ENCODE measurements at places on chromosomes 3 and 15.

DNA sequence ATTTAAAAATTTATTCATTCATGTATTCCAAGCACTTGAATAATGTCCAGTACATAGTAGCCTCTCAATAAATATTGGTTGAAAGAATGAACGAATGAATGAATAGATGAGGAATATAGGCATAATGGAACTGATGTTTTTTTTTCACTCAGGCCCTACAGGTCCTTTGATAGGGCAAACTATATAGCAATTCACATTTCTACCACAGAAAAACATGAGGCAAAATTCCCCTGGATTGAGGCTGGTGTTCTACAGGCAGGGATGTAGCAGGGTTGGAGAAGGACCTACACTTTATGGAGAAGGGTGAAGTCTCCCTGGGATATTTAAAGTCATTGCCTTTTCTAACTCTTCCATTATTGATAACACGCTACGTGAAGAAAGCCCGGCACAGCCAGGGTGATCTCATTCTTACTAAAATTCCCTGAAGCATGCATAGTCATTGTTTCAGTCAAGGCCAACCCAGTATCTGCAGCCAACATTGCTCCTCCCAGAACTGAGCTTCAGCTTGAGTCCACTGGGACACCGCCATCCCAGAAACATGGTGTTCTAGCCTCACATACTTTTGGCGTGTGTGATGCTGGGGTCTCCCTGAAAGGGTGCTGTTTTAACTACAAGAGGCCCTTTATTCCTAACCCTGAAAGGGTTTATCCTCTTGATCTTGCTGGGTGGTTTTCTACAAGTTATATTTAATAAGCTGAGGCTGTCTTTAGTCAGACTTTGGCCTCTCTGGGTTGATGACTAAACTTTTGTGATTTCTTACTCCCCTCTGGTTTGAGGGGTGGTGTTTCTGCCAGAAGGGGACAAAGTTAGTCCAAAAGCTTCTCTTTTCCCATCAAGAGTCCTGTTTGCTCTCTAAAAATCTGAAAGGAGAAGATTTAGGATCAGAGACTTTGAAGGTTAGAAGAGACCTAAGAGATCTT, 25.9 kb upstream of the FBN1 start:
- no peak for DNase-seq

- DNase-seq, result no peak
Measured at GRCh38 chr15:70100474-70101341, 3.0 kb upstream of the TLE3 start.

DNA sequence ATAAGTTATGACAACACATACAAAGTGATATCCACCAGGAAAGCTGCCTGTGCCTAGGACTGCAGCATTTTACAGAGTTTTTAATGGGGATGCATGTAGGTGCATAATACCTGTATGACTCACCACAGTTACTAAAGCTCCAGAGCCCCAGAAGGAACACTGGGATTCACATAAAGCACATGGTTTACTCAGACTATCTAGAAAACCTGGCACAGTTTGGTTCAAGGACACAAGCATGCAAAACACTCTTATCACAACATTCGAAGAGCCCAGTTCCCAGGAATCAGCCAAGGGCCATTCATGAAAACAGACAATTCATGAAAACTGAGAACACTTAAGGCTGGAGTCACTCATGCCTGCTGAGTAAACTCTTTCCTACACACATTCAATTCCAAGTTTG, 261.0 kb downstream of the PYDC2 start:
- no peak for DNase-seq

DNA sequence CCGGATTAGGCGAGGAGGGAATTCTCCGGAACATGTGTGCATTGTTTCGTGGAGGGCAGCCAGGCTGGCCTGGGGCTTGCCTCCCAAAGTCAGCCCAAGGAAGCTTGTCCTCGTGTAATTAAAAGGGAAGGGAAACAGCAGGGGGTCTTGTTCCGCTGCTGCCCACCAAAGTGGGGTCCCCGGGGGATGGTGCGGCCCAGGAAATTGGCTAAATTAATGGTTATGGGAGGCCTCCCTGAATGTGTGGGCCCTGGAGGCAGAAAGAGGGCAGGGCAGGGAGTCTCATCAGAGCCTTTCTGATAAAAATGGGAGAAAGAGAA, 118.1 kb downstream of the OPA1 start:
- DNase-seq, result no peak

DNA sequence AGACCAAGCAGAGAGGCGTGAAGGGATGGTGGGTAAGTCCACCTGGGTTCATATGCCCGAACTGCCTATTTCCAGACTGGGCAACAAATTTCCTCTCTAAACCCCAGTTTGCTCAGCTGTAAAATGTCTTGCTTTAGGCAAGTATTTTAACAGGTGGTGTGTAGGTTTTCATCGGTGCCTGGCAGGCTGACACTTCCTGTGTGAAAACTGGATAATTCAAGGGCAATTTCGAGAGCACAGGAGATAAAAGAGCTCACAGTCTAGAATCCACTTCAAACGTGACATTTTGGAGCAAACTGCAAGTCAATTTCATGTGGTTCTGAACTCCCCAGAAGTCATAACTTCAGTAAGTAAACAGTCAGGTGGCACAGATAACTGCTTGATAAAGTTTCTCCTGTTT, 112.2 kb downstream of the OXNAD1 start:
- DNase-seq, result no peak

Data from stimulated activated CD8-positive, alpha-beta memory T cell treated with anti-CD3 and anti-CD28 coated beads, Interleukin-2, amount 100 ng/mL, for 48 hours (primary cell).